Renal cortical epithelial cell (primary cell): ENCODE measurements at places on chromosomes 1 and 21.

DNA sequence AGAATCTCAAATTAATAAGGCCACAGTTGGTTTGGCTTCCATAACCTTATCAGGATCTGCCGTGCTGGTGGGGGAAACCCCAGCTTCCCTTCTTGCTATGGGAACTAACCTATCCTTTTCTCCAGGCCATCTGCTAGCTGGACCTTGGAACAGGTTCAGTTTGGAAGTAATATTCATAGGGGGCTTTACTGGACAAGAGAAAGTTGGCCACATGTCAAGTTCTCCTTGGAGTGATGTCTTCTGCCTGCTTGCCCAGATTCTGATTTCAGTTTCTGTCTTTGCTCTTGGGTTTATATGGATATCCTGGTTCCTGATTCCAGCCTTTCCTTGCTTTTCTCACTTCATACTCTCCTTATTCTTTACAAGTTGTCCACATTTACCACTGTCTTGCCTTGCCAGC lies 279.6 kb downstream of the ASTN1 start:
- no peak for DNase-seq

GRCh38 chr1:245173446-245174211 lies 18.8 kb downstream of the KIF26B start:
- DNase-seq: no peak

- DNase-seq: no peak
Observed at GRCh38 chr1:115170961-115171392, 81.7 kb upstream of the TSPAN2 start.

DNA sequence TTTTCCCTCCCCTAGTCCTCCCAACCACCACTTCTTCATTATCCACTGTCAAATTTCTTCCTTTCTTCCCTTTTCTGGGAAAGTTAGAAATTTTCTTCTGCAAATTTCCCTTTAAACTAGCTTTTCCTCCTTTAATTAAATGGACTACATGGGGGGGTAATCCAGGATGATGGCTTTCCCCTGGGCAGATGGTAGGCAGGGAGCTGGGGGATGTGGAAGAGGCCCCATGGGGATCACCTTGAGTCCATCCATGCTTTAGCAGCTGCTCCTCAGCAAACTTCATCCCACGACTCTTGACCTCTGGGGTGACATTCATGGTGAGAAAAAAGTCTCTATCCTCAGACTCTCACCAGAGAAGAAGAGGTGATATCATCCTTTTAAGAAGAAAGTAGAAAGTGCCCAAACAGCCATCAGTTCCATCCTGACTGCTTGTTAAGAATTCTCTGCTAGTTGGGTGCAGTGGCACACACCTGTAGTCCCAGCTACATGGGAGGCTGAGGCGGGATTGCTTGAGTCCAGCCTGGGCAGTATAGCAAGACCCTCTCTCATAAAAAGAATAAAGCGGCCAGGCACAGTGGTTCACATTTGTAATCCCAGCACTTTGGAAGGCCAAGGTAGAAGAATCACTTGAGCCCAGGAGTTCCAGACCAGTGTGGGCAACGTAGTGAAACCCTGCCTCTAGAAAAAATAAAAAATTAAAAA lies 2.4 kb downstream of the GPATCH4 start:
- no peak for DNase-seq

GRCh38 chr1:3614755-3615742 lies 3.7 kb upstream of the MEGF6 start:
- DNase-seq: no peak

- peak; percentile 28 for DNase-seq
Observed at GRCh38 chr1:179082999-179083335, 1.1 kb downstream of the TOR3A start.

DNA sequence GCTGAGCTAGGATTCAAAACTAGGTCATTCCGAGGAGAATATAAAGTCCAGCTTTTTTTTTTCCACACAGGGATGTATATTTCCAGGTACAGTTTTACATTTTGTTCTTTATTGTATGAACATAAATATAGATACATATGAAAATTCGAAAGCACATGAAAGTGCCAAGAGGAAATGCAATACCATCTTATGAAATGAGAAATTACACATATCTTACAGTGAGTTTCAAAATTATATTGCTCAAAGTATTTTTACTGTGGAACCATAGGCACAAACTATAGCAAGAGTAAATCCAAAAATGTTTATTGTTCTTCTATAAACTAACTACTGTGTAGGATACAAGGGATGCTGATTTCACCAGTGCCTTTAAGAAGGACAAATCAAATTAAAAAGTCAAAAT lies 39.0 kb downstream of the PTPRC start:
- DNase-seq: no peak

- peak; percentile 78 for DNase-seq
Observed at GRCh38 chr1:938088-938683, 14.5 kb downstream of the SAMD11 start.

- peak; percentile 56 for DNase-seq
Observed at GRCh38 chr1:206002871-206003801, at the start of gene RAB7B. TSS of gene RAB7B (minus strand) at chr1:206003395. CDS start at chr1:205994135, 9,260 bp downstream.

GRCh38 chr1:89276690-89277089 lies 4.0 kb upstream of the GBP5 start:
- DNase-seq: peak; percentile 21

DNA sequence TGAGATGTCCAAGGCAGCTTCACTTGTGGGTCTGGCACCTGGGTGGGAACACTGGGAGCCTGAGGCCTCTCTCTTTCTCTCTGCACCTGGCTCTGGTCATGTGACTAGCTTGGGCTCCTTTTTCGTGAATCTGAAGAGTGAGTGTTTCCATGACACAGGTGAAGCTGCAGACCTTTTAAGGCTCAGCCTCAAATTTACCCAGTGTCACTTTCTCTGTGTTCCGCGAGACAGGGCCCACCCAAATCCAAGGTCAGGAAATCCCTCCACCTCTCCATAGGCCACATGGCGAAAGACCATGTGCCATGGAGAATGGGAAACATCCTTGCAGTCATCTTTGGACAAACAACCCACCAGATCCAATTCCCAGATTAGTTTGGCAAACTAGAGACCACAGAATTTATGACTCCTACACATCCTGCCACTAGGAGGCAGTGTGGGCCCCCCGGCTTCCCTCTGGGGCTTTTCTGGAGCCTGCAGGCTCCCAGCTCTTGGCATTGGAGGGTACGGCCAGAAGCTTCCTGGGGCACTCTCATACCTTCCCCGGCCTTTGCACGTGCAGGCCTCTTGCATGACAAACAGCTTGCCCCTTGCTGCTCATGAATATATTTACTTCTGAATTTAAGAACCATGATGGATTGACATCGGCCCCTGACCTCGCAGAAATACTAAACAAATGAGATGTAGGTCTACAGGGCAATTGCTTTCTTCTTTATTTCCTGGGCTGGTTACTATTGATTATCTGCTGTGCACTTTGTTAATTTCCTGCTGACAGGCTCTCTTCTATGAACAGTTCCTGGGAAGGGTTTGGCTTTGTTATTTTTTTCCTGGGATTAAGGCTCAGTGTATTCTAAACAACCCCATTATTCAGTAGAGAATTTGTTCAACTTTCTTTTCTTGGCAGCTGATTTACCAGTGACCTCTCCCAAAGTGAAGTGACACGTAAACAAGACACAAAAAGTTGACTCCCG lies 180.7 kb downstream of the KAZN start:
- DNase-seq: no peak

GRCh38 chr1:66374148-66374547 lies 159.8 kb upstream of the SGIP1 start:
- no peak for DNase-seq

DNA sequence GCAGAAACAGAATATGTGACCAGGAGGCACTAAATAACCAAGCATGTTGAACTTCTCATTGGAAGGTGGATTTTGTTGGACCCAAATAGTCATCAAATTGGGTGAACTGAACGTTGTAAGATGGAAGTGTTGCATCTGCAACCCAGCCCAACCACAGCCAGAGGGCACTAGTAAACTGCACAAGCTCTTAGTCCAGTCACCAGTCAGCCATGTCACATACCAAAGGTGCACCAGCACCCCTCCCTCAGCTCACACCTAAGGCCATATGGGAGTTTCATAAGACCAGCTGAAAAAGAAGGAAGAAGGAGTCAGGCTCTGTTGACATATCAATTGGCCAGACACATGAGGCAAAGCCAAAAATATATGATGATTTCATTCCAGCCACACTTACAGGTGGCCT lies 481.7 kb upstream of the NR5A2 start:
- DNase-seq: peak; percentile 42

GRCh38 chr1:115680730-115681111 lies 39.0 kb downstream of the VANGL1 start:
- DNase-seq: no peak

DNA sequence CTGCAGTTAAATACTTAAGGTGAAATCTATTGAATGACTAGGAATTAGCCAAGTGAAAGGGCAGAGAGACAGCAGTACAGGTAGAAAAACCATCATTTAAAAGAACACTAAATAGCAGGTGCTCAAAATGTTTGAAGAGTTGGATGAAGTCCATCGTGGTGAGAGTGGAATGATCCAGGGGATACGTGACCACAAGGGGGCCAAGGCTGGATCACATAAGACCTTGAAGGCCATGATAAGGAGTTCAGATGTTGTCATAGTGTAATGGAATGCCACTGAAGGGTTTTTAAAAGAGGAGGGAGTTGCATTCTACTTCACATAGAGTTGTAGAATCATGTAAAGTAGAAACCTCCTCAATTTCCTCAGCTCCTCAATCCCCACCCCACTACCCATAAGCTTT lies 34.8 kb upstream of the HOOK1 start:
- no peak for DNase-seq

DNA sequence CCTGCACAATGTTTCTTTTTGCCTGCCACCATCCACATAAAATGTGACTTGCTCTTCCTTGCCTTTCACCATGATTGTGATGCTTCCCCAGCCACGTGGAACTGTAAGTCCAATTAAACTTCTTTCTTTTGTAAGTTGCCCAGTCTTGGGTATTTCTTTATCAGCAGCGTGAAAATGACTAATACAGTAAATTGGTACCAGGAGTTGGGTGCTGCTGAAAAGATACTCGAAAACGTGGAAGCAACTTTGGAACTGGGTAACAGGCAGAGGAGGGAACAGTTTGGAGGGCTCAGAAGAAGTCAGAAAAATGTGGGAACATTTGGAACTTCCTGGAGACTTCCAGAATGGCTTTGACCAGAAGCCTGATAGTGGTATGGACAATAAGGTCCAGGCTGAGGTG lies 425.3 kb downstream of the GPATCH2 start:
- no peak for DNase-seq
